Osteoblast (primary cell): ENCODE measurements at places on chromosomes 12 and 14.

DNA sequence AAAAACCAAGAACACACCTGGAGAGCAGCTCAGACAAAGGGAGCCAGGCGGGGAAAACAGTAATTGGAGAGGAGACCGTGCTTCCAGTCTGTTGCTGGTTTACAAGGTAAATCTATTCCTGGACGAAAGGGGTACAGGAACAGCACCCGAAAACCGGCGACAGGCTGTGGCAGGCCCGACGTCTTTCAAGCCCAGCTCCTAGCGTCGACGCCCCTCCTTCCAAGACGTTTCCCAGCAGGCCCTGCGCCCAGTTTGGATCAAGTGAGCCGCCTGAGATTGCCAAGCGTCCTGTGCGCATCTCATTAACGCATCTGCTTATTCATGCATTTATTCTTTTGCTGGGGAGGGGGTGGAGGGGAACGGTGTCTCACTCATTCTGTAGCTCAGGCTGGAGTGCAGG lies 1.4 kb downstream of the C12orf56 start:
- no peak for DNase-seq

DNA sequence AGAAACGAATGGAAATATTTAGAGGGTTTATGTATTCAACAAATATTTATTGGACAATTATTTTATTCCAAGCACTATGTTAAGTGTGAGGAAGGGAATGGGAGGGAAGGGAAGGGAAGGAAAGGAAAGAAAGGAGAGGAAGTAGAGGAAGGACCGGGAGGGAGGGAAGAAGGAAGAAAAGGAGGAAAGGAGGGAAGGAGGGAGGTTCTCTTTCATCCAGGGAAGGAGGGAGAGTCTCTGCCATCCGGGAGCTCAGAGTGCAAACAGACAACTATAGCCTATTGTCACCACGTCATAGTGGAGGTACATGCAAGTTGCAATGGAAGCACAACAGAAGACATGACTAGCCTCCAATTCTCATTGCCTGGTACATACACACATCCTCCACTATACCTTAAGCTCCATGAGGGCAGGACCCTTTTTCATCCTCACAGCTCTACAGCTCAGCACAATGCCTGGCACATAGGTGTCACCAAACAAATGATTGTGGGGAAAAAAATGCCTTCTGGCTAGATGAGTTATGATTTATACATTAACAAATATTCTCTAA lies 48.1 kb downstream of the DAD1 start:
- no peak for DNase-seq

- DNase-seq, result no peak
Observed at GRCh38 chr14:64561631-64562030, 11.9 kb downstream of the PPP1R36 start.

DNA sequence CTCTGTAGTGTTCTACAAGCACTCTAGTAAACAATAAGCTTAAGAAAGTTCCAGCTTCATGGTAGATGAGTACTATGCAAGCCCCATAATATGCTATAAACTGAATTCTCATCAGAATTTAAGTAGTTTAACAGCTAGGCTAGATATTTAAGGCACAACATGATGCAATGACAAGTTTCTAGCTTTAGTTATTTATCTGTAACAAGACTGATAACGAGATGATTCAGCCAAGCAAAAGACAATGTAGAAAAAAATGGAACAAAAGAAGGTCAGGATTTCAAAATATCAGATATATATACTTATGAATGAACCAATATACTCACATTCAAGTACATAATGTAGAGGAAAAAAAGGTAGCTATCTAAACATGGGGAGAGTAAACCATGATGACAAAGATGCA lies 61.0 kb upstream of the RERGL start:
- DNase-seq, result no peak
